Stimulated activated CD8-positive, alpha-beta memory T cell treated with anti-CD3 and anti-CD28 coated beads, Interleukin-7, amount 100 ng/mL, for 48 hours (primary cell): ENCODE measurements at places on chromosomes 5 and 9.

GRCh38 chr5:15864536-15865215, 314.9 kb downstream of the MARCHF11 start:
- no peak for DNase-seq

DNA sequence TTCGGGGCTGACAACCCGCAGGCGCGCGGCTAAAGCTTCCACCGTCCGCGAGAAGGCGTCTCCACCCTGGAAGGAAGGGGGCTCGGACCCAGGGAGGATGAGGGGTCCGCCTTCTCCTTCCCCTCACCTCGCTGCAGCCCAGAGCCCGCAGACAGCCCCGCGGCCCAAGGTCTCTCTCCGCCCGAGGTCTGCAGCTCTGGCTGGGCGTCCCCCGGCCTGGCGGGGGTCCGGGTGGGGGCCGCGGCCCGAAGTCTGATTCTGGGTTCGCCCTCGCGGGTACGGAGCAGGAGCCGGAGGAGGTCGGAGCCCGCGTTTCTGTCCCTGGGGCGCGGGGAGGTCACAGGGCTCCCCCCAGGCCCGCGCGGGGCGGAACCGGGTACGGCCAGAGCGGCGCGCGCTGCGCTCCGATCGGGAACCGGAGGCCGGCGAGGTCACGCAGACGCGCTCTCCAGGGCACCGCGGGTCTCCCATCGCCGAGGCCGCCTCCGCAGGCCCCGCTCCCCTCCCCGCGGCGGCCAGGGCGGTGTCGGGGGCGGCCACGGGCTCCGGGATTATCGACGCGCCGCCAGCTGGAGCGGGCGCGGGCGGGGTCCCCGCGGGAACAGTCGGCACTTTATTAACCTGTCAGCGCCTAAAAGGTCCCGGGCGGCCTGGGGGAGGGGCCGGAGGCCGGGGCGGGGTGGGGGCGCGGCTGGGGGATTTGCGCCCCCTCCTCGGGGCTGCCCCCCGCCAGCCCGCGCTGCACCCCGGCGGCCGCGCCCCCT, 11.6 kb downstream of the LHX3 start:
- no peak for DNase-seq

DNA sequence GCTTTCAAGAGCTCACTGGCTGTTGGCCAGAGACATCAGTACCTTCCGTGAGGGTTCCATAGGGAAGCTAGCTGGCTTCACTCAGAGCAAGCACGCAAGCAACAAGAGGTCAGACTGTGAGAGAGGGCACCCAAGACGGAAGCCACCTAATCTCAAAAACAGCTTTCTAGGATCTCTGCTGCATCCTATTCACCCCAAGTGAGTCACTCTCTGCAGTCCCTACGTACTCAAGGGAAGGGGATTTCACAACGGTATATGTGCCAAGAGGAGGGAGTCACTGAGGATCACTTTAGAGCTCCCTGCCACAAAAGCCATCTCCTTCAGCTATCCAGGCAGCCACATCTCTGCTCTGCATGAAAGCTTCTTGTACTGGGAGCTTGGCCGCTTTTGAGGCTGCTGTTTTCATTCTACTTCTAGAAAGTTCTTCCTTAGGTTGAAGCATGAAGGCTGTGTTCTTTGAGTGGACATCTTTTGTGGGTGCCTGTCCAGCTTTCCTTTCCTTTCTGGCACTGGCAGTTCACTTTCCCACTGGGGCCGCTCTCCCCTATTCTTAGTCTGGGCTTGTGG, 249.5 kb downstream of the MAN2A1 start:
- no peak for DNase-seq

- no peak for DNase-seq
Observed at GRCh38 chr9:104245925-104246324, 151.8 kb downstream of the SMC2 start.

DNA sequence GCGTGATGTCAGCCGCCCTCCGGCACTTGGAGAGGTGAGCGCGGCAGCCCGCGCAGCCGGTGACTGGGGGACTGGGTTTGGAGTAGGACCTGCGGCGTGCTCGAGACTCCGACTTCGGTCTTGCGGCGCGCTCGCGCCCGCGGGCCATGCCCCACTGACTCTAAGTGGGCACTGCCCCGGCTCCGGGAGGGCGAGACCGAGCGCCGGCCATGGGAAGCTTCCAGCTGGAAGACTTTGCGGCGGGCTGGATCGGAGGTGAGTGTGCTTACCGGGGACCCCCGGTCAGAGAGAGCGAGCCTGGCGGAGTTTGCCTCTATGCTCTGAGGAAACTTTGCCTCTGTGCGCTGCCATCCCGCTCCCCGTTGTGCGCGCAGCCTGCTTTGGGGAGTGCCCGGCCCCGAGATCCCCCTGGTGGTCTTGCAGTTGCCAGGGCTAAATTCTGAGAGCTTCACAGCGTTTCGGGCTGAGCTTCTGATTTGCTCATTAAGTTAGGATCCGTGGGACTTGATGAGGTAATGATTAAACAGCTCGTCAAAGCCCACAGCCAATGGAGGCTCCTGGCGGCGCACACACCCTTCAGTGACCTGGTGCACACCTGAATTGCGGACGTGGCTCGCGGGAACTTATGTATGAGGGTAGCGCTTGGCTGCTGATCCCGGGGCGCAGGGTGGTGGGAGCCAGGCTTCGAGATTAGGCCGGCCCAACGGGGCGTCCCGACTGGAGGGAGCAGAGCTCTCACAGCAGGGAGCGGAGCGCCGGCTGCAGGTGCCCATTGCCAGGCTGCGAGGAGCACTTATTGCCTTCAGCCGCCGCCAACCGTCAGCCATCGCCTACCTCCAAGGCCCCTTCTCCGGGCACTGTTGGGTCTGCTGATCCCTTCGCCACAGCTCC, at the start of gene SLC25A48:
SLC25A48 (plus strand) TSS at position 25 of the 891 bp plus-strand sequence; CDS start at position 210, 185 bp downstream.
- DNase-seq = peak; percentile 16

DNA sequence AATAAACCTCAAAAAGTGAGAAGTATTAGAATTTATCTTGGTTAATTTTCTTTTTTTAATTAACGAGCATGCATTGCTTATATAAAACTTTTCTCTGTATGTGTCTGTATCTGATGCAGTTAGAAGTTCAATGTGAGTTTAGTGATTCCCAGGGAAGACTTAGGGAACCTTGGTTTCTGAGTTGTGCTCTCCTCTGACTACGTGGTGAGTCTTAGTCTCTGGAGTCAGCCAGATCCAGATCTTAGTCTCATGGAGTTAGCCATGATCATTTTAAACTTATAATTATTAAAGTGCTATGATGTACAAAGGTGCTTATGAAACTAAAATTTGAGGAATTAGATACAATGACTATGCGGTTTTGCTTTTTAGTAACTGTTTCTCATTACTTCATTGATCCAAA, 285.3 kb upstream of the DMRT1 start:
- DNase-seq = no peak

DNA sequence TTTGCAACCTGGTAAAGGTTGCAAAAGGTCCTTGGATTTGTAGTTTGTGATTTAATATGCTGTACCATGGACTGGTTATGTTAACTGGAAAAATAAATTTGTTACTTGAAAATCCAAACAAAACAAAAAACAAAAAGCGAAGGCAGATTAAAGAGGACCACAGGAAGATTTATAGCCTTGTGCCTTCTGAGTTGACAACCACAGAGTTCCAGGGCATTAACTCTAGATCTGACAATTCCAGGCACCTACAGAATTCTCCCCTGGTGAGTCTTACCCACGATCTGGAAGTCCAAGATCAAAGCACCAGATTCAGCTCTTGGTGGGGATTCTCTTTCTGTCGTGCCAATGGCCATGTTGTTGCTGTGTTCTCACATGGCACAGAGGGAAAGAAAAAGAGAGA, 107.9 kb upstream of the SELENOP start:
- no peak for DNase-seq

GRCh38 chr9:29555502-29555901, 1982.2 kb upstream of the C9orf72 start:
- DNase-seq = no peak

- DNase-seq = no peak
Observed at GRCh38 chr9:89225587-89225986, 47.0 kb upstream of the SHC3 start.

- DNase-seq = no peak
Observed at GRCh38 chr9:134585021-134585561, 56.5 kb upstream of the COL5A1 start.

DNA sequence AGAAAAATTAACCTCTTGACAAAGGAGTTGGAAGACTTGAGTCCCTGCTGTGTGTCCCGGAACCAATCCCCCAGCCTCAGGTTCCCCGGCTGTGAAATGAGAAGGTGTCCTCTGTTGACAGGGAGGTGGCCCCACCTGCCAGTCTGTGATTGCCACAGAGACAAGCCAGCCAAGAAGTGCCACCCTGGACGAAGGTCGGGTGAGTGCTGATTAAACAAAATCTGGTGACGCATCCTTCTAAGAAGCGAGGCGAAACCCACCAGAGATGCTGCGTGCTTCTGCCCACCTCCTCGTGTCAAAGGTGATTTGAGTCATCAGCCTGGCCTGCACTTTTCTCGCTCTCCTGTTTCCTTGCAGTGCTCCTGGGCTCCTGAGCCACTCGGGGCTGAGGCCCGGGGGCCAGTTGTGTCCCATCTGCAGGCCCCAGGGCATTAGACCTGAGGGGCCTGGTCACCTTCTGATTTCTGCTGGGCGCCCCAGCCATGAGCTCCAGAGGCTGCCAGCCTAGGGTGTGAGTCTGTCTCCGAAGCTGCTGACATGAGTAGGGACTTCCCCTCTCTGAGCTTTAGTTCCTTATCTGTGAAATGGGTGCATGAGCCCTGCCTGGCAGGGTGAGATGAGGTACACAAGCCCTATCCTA, 28.7 kb downstream of the NEK6 start:
- DNase-seq = peak; percentile 78

GRCh38 chr9:88280816-88281382, 107.3 kb upstream of the SPIN1 start:
- no peak for DNase-seq

DNA sequence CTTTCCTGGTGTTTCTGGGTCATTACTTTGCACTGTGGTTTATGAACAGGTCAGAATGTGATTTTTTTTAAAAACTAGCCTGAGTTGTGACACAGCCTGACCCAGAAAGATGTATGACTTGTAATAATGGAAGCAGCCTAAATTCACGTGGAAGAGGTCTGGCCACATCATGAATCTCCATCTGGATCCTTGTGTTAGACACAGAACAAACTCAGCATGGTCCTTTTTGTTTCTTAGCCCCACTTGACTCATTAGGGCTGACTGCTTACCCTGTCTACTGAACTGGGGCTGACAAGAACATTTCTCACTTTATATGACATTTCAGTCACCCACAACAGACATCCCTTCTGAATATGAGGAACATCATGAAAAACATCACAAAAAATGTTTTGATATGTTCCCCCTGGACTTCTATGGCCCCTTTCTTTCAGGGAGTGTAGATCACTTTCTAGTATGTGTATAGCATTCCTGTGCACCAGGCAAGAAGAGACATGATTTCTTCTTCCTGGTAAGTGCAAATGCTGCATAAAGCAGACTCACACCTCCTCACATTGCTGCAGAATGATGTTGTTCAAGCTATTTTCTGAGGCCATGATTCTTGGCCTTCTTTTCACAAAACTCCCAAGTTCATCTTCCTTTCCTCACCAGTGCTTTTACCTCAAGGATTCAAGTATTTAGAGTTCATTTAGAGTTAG, 52.3 kb downstream of the ZNF622 start:
- DNase-seq = no peak

DNA sequence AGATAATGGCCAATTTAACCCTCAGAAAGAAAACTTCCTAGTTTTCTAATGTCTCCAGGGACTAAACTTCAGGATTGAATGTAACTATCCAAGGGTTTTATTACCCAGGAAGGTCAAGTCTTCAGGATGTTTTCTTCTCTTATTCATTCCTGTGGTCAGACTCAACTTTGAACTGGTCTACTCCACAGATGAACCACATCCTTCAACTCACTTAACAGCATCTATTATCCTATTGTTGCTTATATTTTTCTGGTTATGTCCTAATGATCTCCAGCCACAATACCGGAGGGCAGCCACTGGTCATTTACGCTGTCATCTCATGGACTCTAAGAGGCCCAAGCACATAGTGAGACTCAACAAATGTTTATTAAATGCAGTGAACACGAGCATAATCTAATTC, 47.2 kb upstream of the LIFR start:
- no peak for DNase-seq

- no peak for DNase-seq
Observed at GRCh38 chr5:52928689-52929088, 60.5 kb upstream of the ITGA2 start.

DNA sequence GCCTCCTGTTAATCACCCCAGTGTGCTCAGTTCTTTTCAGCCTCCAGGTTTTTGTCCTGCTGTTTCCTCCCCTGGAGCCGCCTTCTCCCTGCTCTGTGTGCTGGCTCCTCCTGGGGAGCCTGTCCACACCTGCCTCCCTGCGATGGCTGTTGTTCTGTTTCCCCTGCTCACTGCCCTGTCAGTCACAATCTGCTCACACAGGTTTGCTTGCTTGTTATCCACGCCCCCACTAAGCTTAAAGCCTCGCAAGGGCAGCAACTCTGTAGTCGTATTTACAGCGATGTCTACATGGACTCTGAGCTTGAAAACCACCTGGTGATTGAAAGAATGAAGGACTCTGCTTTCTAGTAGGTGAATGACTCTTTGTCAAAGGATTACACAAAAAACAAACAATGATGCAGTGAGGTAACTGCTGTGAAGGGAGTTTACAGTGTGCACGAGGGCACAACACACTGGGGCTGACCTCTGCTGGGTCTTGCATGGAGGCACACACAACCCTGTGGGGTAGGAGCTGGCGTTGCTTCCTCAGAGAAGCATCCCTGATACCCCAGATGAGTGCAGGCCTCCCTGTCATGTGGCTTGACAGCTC, 39.6 kb upstream of the TEX48 start:
- no peak for DNase-seq

DNA sequence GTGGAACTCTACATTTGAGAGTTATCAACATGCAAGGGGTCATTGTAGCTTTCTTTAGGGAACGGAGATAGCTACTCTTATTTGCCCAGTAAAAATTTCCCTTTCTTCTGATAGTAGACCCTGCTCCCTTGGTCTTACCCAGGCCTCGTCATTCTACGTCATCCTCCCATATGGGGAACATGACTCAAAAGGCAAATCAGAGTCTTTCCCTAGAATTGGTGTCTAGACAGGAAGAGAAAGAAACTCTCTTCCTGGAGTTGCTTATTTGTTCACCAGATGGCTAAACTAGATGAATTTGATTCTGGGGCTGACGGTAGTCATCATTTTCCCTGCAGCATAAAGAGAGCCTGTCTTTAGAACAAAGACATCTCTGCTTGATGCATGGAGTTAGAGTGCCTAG, 12.2 kb upstream of the SLC38A9 start:
- no peak for DNase-seq

GRCh38 chr5:163832155-163832554, 326.7 kb downstream of the MAT2B start:
- no peak for DNase-seq

- no peak for DNase-seq
Observed at GRCh38 chr5:155250596-155250995, 237.0 kb downstream of the KIF4B start.

- no peak for DNase-seq
Observed at GRCh38 chr9:86093788-86094555, 5.4 kb downstream of the GOLM1 start.

DNA sequence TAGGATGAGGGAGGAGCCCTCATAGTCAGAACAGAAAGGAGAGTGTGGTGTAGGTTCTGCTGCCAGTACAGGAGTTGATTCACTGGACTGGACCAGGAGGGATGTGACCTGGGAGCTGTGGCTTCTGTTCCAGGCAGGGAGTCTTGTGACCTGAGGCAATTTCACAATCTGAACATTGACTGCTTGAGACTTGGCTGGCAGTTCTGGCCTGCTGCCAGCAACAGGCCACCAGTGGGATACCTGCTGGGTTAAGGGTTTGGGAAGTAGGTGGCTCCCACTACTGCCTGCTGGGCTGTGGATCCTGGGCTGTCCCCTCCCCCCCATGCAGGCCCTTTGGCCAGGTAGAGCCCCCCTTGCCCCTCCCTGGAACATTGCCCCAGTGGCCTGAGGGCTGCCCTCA, 268.6 kb upstream of the ARRDC3 start:
- no peak for DNase-seq

- DNase-seq = no peak
Observed at GRCh38 chr5:33611877-33612276, 171.1 kb downstream of the TARS1 start.
